Stimulated activated naive CD8-positive, alpha-beta T cell treated with anti-CD3 and anti-CD28 coated beads, Interleukin-15, Interleukin-2, amounts not matched to agents 100 U/mL and 50 U/mL, for 24 hours (primary cell): ENCODE measurements at places on chromosomes 2 and 18.

DNA sequence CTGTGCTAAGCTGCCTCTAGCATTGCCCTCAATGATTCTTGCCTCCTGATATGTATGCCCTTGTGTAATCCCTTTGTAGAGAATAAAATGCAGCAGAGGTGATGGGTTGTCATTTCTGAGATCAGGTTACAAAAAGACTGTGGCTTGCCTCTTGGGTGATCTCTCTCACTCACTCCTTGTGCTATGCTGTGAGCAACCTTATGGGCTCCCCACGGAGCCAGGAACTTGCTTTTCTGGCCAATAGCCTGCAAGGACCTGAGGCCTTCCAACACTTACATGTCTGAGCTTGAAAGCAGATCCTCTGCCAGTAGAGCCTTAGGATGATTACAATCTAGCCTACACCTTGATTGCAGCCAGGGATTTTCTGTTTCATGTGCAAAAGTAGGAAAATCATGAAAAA lies 123.1 kb upstream of the XIRP2 start:
- DNase-seq: no peak

DNA sequence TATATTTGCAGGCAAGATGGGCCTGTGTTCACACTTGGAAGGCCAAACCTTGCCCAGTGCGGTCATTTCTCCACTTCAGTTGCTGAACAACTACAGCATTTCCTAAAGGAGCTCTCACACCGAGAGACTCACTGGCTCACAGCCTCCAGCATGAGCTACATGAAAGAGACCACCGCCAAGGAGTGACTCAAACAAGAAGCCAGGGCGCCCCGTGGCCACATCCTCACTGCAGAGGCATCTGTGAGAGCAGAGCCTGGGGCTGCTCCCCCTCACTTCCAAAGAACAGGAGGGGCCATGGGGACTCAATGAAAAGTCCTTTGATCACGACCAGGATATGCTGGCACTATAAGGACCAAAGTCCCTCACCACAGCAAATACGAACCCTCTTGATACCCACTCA lies 50.0 kb downstream of the TMEM163 start:
- DNase-seq: peak; percentile 79

- DNase-seq: no peak
Measured at GRCh38 chr2:236036045-236036444, 132.1 kb downstream of the GBX2 start.

DNA sequence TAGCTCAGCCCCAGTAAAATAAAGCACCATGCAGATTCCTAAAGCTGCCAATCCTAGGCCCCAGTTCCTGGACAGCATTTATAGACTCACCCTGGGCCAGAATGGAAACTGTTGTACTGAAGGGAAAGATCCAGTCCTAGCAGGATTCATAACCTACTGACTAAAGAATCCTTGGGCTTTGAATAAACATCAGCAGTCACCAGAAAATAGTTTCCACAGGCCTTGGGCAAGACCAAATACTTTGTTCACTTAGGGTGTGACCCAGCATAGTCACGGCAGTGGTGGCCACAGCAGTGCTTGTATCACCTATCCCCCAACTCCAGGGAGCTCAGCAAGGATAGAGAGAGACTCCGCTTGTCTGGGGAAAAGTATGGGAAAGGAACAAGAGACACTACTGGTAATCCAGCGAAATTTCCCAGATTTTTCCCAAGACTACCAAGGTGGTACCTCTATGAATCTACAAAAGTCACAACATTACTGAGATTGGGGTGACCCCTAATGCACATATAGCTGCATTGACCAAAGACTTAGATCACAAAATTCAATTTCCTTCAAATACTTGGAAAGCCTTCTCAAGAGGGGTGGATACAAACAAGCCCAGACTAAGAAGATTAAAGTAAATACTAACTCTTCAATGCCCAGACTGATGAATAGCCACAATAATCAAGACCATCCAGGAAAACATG lies 748.1 kb upstream of the LRATD1 start:
- no peak for DNase-seq

- no peak for DNase-seq
Measured at GRCh38 chr18:71011389-71011788, 722.5 kb downstream of the SOCS6 start.
